ENCODE measurements at places on chromosomes 5 and 9. TPM values are rescaled to one million over a fixed set of nuclear protein-coding genes. Genes with fewer than 3 reads are reported as not detected.

The CCDC187 gene
- total RNA-seq, result not detected

The SAPCD2 gene
- 3.9 TPM for total RNA-seq

- DNase-seq, result no peak
Measured at GRCh38 chr5:150460781-150461180, 11.2 kb upstream of the RPS14 start.

DNA sequence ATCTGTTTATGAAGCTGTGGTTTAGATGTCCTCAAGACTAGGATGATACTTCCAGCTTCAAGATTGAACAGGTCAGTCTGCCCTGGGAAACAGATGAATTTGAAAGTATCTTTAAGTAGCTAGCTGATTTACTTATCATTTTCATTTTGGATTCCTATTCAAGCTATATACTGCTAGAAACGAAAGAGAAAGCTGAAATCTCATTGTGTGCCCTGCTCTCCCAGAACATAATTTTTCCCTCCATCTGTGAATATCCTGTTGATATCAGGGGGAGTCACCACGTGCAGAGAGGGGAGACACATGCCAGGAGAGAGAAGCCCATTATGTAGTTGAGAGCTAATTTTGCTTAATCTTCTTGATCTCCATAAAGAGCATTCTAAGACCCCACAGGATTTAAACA, 439.1 kb downstream of the NR2F1-AS1 start:
- no peak for DNase-seq

The TNPO1 gene
- total RNA-seq, result 105 TPM

- DNase-seq, result no peak
Measured at GRCh38 chr9:73497796-73498195, 346.1 kb downstream of the ANXA1 start.

DNA sequence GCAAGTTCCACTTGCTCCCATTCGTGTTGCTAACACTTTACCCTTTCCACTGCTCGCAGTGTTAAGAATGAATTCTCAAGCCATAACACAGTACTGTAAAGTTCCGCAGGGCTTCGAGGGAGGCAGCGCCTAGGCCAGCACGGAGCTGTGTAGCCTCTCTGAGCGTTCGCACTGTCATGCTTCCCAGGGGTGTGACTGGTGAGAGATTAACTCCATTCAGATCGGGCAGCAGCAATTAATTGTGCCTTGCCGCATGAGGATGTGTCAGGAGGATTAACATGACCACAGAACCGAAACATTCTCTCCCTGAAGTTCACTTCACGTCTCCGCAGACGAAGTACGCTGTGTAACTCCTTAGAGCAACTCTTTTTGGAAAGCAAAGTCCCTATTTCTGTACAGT, 23.2 kb downstream of the ZBTB34 start:
- DNase-seq, result no peak

DNA sequence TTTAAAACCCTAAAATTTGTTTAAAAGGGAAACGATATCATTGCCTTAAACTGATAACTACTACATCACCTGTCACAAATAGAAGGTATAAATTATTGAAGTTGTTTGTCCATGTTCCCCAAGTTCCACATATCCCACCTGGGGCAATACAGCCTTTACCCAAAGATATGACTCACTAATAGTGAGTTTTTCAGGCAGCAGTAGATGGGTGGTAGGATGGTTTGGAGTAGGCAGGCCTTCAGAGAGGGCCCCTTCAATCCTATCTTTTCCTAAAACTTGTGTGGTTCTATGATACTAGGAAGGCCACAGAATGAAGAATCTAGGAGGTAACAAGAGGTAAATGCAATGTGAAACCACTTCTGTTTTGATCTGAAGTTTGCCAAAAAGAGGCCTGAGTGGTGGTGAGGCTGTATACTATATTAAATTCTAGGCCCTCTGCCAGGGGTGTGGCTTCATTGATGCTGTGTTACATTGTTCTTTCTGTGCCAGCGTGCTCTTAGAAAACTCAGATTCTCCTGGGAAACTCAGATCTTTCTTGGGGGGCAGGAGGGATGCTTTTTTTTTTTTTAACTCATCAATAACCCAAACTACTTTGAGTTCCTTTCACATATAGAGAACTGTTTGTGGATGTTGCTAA, 7.2 kb downstream of the CYSTM1 start:
- no peak for DNase-seq

The UAP1L1 gene
- total RNA-seq, result 3.4 TPM

DNA sequence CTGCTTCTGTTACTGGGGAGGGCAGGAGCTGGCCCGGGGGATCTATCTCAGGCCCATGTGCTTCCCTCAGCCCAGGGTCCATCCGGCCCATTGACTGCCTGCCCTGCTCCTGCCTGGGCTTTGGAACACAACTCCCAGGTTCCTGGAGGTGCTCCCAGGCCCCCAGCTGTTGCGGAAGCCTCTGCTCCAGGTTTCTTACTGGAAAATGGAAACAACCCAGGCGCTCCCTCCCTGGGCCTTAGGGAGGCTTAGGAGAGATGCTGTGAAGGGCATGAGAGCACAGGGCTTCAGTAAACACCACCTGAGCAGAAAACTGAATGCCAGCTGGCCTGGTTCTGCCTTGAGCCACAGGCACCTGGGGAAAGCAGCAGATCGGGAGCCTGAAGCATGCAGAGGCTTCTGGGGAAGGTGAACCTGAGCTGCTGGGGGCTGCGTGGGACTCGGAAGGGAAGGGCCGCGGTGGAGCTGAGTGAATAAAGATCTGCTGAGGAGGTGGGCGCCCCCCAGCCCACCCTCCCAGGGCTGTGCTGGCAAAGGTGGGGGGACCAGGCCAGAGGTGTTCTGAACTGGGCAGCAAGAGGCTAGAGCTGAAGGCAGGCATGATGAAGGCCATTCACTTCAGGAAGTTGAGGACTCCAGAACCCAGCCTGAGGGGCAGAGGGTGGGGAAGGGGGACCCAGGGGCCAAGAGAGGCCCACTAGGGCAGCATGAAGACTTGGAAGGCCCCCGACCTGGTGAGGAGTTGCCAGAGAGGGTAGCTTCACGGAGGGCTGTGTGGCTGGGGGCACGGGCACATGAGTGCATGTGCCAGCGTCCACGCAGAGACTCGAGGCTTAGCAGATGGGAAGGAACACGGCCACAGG, 64.8 kb downstream of the SHB start:
- no peak for DNase-seq

- DNase-seq, result no peak
Measured at GRCh38 chr5:108084105-108084504, 297.8 kb downstream of the FBXL17 start.

- DNase-seq, result no peak
Measured at GRCh38 chr9:20197976-20198685, 409.3 kb upstream of the SLC24A2 start.

- no peak for DNase-seq
Measured at GRCh38 chr9:124298646-124299235, 41.0 kb downstream of the NEK6 start.

The IFNE gene
- not detected for total RNA-seq

DNA sequence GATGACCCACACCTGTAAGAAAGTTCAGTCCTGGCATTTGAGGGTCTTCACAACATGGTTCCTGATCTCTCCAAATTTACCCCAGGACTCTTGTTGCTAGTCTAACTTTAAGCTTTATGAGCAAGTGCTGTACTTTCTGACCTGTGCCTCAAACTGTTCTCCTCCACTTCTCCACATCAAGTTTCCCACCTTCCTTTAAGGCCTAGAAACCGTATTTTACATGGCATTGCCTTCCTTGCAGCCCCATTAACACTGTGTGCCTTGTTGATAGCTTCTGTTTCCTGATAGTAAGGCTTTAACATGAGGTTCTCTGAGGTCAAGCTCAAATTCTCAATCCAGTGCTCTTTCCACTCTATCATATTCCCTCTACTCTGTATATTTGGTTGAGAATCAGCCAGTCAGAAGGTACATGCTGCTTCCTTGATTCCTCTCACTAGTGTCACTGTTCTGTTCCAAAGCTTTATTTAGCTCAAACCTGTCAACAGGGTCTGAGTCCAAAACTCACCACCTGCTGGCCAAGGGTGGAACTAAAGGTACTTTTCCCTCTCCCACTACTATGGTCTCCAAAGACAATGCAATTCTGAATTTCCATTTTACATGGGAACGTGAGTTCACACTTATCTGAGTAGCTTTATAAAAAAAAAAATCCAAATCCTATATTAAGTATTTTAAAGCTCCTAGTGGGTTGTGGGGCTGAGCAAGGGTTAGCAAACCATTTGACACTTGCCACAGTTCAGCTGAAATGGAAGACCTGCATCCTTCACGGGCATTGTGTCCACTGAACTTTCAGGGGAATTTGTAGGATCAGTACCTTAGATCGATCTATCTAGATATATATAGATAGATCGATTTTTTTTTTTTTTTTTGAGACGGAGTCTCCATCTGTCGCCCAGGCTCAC, 21.1 kb downstream of the VCP start:
- DNase-seq, result peak; percentile 71

- DNase-seq, result no peak
Measured at GRCh38 chr9:93665637-93666438, 89.5 kb downstream of the PHF2 start.

- no peak for DNase-seq
Measured at GRCh38 chr5:147661541-147661940, 121.0 kb downstream of the JAKMIP2 start.

The GDF9 gene
- 1.2 TPM for total RNA-seq

The TLX3 gene
- total RNA-seq, result not detected

- no peak for DNase-seq
Measured at GRCh38 chr5:67081261-67081660, 115.3 kb downstream of the CD180 start.

DNA sequence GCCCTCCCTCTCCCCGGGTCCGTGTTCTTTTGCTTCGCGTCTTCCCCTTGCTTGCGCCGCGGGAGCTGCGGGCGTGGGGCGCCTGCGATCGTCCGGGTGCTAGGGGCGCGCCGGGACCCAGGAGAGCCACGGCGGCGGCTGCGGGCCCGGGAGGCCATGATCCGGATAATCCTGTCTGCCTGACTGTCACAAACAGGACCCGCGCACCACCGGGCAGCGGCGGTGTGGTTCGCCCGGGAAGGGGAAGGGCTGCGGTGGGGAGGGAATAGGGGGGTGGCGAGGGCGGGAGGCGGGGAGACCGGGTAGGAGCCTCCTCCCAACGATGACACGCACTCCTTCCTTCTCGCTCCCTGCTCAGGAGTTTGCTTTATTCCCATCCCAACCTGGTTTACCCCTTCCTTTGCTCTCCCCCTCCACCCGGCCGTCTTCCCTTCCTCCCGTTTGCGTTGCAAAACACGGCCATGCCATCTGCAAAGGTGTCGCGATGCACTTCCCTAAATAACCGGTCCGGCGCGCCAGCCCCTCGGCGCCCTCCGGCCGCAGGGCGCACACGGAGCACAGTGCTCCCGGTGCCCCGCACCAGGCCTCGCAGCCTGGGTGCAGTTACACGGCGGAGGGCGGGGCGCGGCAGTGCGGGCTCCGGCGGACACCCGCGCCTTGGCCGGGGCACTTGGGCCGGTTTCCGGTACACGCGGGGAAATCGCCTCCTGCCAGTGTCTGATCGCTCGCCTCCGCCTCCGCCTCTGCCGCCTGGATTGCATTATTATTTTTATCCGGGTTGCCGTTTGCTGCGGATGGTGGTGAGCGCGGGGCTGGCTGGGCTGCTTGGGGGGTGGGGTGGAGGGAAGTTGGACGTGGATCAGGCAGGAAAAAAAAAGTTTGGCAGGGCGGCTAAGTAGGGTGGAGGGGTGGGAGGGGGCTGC, 1.5 kb downstream of the SMARCA2 start:
- DNase-seq, result peak; percentile 79

The SLC36A3 gene
- total RNA-seq, result not detected

GRCh38 chr5:157574456-157575380, 857 bp downstream of the ADAM19 start:
- peak; percentile 39 for DNase-seq

DNA sequence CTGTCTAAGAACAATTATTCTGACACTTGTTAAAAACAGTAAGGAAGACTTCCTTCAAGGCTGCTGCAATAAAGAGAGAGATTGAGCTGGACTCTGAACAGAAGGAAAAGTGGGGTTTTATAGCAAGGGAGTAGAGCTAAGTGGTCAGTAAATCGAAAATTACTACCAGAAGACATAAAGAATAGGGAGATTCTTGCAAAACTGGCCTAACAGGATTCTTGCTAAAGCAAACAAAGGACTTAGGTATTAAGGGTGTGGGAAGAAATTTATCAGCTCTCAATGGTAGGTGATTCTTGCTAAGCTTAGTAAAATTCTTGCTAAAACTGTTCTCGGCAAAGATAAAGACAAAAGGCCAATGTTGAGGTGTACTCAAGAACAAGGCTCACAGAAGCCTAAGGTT, 300.5 kb downstream of the SLCO4C1 start:
- no peak for DNase-seq

DNA sequence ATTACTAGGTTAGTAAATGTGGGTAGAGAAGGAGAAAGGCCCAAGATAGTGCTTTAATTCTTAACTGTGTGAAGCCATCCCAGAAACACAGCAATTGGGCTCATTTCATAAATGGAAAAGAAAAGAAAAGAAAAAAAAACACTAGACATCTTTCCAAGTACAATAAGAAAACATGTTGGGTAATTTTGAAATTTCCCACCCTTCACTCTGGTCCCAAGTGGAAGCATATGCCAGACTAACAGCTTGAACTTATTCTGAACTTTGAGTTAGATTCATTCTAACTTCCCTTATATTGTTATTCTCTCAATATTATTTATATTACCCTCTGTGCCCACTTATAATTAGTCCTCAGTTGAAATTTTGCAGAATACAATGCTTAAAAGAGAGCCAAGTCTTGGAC, 113.4 kb upstream of the GHR start:
- DNase-seq, result no peak

The CA9 gene
- 0.38 TPM for total RNA-seq

The CD274 gene
- 15.0 TPM for total RNA-seq

GRCh38 chr9:127910613-127911205, 6.1 kb downstream of the ST6GALNAC4 start:
- no peak for DNase-seq

- DNase-seq, result no peak
Measured at GRCh38 chr5:122311961-122312590, at the start of gene SNCAIP. Gene SNCAIP, plus strand, starts transcription at chr5:122312237. Its CDS starts 78,898 bp downstream, at chr5:122391135.

DNA sequence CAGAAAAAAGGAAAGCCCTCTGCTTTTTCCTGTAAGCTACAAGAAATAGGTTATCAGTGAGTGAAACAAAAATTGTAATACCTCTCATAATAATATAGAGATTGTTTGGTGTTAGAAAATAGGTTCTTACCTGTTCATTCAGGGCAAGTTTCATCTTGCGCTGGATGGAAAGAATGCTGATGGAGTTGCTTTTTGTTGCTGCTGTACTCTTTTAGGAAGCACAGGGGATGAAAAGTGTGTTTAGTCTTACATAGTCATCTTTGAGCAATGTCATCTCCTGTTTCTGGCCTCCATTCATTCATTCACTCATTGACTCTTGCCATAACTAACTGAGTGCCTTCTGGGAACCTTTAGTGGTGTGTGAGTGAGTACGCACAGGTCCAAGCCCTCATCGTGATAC, 6.4 kb downstream of the ENTREP1 start:
- DNase-seq, result no peak

- no peak for DNase-seq
Measured at GRCh38 chr5:7018601-7019000, 305.4 kb downstream of the TENT4A start.
